ENCODE measurements at places on chromosomes 6 and 20.

GRCh38 chr6:2744209-2744771 lies 6.4 kb downstream of the MYLK4 start:
- no peak for DNase-seq

- DNase-seq = no peak
Observed at GRCh38 chr6:135701426-135701825, 150.1 kb upstream of the PDE7B start.

DNA sequence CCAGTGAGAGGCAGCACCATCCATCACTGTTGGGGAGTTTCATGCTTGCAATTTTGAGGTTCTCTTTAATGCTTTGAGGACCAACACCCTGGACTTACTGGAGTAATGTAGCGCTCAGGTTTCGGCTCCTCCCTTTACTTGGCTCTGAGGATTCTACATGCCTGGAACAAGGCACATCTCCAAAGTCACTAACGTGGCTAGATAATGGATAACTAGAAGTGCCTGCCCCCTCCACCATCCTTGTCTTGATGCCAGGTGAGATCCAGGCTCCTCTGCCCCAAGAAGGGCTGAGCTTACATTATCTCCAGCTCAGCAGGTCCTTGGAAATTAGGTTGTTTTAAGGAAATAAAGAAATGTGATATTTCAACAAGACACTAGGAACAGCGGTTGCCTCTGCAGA lies 75.5 kb upstream of the ZNFX1 start:
- no peak for DNase-seq

DNA sequence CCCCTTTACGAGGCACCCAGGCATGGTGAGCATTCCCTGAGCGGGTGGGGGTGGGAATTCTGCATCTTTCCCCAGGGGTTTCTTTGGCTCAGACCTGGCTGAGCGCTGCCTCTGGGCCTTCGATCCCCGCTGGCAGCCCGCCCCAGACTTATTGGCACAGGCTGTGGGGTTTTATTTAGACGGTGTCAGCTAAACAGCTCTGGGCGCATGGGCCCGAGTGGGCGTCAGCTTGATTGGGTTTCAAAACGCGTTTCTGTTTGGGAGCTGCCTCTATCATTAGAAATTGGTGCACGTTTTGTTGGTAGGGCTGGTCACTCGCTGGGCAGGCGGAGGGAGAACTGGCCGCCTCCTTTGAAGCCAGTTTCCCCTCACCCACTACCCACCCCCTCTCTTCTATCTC lies 21.0 kb downstream of the PMEPA1 start:
- no peak for DNase-seq

DNA sequence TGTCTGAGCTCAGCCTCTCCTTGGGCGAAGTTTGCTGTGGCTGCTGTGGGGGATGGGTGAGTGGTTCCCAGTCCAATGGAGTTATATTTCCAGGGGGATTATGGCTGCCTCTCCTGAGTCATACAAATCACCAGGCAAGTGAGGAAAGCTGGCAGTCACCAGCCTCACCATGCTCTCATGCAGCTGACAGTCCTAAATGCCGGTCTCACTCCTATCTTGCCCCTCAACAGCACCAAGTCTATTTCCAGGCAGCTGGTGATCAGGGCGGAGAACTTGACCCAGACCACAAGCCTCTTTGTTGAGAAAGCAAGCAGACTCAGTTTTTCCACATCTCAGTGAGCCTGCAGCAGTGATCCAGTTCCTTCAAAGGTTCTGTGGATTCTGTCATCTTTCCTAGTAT lies 98.9 kb downstream of the TBC1D32 start:
- DNase-seq = no peak

DNA sequence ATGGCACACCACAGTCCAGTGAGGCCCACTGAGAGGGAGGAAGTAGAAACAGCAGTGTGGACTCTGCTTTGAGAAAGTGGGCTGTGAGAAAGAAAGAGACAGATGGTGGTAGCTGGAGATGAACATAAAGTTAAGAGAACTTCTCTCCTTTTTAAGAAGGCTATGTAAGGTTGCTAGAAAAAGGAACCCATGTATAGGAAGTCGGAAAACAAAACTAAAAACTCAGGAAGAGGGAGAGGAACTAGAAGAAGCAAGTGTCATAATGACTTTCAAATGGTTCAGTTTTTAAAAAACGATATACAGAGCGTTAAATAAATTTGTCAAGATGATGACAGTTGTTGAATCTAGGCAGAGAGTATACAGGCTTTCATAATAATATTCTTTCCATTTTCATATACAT lies 25.4 kb upstream of the GMNN start:
- no peak for DNase-seq

- no peak for DNase-seq
Observed at GRCh38 chr6:79719248-79719960, 88.3 kb downstream of the SH3BGRL2 start.

DNA sequence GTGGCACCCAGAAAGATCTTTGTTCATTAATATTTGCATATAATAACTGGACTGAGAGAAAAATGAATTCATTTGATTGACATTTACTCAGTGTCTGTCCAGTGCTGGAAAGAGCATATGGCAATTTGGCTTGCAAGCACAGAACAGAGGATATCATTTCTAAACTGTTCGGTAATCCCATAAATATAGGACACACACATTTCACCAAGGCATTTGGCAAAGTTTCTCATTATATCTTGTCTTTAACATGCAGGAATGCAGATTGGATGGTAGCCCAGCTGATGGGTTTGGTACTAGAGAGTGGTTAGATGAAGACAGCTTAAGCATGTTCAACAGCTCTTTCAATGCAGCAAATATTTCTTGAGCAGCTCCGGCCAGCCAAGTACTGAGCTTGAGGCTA lies 259.2 kb downstream of the PRKN start:
- no peak for DNase-seq

GRCh38 chr6:162849269-162849668 lies 121.5 kb downstream of the PACRG start:
- no peak for DNase-seq

DNA sequence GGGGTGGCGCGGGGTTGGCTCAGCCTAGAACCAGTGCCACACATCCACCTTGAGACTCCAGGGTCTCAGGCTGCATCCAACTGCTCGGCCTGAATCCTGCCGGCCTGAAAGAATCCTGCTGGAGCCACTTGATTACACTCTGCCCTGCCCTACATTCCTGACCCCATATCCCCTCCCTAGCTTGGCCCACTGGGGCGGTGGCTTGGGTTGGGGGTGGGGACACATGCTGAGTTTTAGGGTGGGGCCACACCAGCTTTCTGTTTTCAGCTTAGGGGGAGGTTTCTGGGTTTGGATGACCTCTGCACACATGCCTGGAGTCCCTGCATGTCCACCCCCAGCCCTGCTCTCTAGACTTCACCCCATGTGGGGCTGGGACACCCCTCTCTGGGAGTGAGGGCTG lies 6.8 kb downstream of the ITPR3 start:
- DNase-seq = no peak

GRCh38 chr6:131966443-131966842 lies 15.3 kb upstream of the CCN2 start:
- DNase-seq = no peak

GRCh38 chr6:30719791-30720737 lies at the start of gene TUBB:
TSS of gene TUBB (plus strand) at chr6:30720352. CDS start at chr6:30720507, 155 bp downstream.
- peak; percentile 94 for DNase-seq

GRCh38 chr6:31356216-31356945 lies 598 bp downstream of the HLA-B start:
- peak; percentile 24 for DNase-seq

DNA sequence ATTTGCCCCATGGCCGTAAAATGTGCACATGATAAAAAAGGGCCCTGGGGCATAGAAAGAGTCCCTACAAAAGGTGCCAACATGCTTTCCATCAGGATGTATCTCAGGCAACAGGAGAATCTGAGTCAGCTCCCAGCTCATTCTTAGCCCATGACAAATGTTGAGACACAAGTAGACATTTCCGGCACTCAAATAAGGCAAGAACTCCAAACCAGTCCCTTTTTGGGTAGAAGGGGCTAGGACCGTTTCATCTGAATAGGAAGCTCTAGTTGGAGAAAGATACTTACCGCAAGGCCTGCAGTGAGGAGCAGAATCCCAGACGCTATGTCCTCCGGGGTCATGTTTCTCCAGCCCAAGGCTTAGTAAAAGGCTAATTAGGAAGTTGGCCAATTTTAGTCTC lies 261.0 kb upstream of the RIN2 start:
- no peak for DNase-seq

GRCh38 chr6:79943133-79943532 lies 4.2 kb downstream of the ELOVL4 start:
- no peak for DNase-seq

DNA sequence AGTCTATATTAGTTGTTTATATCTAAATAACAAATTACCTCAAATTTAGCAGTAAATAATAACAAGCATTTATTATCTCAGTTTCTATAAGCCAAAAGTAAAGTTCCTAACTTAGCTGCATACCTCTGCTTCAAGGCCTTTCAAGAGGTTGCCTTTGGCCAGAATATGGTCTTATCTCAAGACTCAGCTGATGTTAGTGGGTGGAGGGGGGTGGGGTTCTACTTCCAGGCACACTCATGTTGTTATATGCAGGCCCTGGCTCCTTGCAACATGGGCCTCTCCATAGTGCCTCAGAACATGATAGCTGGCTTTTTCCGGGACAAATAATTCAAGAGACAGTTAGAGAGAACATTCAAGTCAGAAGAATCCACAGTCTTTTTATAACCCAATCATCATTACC lies 266.0 kb downstream of the ADGRB3 start:
- DNase-seq = no peak

DNA sequence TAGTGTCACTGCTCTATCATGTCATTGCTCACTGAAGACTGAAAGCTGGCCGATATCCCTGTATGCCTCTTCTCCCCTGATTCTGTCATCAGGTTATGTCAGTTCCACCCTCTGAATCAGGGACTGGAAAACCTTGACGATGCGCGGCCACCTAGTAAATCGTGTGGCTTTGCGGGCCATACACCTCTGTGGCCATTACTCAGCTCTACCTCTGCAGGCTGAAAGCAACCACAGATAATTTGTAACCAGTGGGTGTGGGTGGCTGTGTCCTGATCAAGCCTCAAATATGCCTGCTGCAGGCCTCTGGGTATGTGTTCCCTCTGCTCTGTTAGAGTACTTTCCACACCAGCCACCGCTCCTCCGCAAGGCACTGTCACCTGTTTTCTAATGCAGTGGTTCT lies 105.2 kb downstream of the GMPR start:
- DNase-seq = no peak
